ENCODE measurements at places on chromosomes 4 and X. TPM values are rescaled to one million over a fixed set of nuclear protein-coding genes. Genes with fewer than 3 reads are reported as not detected.

GRCh38 chr4:73952352-73952751 is 29.5 kb downstream of the PF4 start:
- DNase-seq, result no peak

DNA sequence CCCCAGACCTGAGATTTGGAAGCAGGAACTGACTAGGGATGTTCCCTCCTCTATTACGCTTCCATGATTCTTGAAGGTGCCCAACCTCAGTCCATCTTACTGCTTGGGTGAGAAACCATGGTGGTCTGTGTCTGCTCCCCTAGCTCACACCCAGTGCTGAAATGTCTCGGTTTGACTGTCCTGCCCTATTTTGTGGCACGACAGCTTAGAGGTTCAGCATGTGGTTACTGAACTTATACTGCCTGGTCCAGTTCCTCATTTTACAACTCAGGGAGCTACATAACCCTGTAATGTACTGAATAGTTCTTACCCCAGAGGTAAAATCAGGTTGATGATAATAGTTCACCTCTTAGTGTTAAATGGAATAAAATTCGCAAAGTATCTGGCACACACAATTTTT is 203.1 kb downstream of the RBM46 start:
- no peak for DNase-seq

DNA sequence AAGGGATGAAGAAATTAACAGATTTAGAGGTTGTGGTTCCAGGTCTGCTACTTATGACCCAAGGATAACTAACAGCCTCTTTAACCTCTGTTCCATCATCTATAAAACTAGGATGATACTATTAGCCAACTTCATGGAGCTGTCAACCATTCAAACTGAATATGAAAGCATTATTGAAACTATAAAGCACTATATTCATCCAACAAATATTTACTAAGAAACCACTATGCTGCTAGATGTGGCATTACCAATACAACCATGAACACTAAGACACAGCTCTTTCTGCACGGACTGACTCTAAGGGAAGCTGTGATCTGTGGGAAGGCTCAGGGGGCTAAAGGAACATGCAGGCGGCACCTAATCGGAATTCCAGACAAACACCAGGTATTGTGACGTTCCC is 66.0 kb downstream of the APBB2 start:
- no peak for DNase-seq

- peak; percentile 85 for DNase-seq
Observed at GRCh38 chr4:17448689-17449088, 63.2 kb downstream of the QDPR start.

- DNase-seq, result peak; percentile 29
Observed at GRCh38 chr4:1714303-1715001, 2.3 kb upstream of the SLBP start.

Gene CT45A1
- total RNA-seq, result not detected

DNA sequence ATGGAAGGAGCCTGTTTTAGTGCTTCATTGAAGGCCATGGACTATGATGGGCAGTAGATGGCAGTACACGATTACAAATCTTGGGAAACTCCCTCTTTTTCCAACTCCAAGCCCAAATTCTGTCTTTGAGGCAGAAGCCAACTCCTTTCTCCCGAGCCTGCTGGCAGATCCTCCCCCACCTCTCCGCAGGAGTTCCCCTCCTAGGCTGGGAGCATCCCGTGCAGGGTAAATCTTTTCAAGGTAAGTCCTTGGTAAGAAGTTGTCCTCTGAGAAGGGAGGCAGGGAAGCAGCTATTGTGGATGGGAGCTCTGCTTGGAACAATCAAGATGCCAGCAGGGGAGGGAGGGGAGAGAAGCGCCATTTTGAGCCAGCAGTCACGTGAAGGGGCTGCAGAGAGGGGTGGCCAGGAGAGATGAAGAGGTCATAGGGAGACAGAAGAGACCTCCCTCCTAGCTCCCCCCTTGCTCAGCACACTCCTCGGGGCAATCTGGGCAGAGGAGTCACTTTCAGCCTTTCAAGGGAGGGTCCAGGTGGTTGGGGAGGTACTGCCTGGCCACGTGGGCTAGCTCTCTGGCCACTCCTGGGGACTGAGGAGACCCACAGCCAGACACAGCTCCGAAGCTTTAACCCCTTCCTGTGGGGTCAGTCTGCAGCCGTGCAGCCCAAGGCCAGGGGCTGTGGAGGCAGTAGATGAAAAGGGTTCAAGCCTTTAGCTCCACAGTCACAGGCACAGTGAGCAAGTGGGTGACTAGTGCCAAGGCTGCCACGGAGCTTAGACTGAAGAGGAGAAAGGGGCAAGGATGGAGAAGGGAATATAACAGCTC is 9.6 kb downstream of the CC2D2A start:
- DNase-seq, result peak; percentile 77

Gene MSX1
- 0.40 TPM for total RNA-seq

Gene ATP1B4
- not detected for total RNA-seq

Gene HAUS7
- total RNA-seq, result 7.8 TPM

Gene ZDHHC15
- not detected for total RNA-seq

Gene XPNPEP2
- not detected for total RNA-seq

GRCh38 chrX:10242026-10242425 is 85.3 kb downstream of the CLCN4 start:
- no peak for DNase-seq

DNA sequence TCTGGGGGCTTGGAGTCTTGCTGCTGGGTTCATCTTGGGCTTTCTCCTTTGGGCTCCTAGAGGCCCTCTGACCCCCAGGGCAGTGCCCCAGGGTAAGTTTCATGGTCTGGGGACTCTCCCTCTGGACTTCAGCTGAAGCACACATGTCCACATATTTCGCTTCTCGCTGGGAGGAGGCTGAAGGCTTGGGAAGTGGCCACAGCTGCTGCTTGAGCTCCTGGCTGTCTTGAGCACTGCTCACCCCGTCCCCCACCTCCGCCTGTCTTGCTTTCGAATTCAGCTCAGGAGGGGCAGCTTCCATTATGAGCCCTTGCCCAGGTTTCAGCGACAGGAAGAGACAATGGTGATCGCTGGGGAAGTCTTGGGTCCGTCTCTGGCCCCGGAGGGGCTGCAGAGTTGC is 3.7 kb downstream of the C4orf54 start:
- DNase-seq, result no peak

DNA sequence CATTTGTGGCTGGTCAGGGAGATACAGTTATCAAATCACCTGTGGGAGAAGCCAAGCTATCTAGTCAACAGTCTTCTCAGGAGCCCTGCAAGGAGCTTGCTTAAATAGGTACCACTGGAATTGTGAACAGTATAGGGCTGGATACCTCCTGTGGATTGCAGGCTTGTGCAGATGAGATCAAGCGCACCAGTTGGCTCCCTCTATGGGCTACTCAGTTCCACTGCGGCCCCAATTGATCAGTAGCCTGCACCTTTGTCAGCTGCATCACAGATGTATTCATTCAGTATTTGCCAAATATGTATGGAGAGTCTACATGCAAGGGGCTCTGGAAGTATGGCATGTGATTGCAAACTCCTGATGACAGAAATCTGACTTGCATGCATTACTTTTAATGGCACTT is 28.6 kb downstream of the TEX13A start:
- DNase-seq, result peak; percentile 24

GRCh38 chr4:2742081-2742822 is 13.9 kb downstream of the TNIP2 start:
- no peak for DNase-seq

GRCh38 chr4:69787879-69788278 is 27.5 kb upstream of the SULT1B1 start:
- peak; percentile 17 for DNase-seq

Gene KCNIP4
- total RNA-seq, result not detected

Gene NXF2B
- total RNA-seq, result not detected

- peak; percentile 48 for DNase-seq
Observed at GRCh38 chr4:26812049-26812714, 48.5 kb upstream of the STIM2 start.

Gene ADH1C
- total RNA-seq, result not detected

- DNase-seq, result peak; percentile 54
Observed at GRCh38 chr4:85370400-85371032, 104.4 kb upstream of the ARHGAP24 start.

DNA sequence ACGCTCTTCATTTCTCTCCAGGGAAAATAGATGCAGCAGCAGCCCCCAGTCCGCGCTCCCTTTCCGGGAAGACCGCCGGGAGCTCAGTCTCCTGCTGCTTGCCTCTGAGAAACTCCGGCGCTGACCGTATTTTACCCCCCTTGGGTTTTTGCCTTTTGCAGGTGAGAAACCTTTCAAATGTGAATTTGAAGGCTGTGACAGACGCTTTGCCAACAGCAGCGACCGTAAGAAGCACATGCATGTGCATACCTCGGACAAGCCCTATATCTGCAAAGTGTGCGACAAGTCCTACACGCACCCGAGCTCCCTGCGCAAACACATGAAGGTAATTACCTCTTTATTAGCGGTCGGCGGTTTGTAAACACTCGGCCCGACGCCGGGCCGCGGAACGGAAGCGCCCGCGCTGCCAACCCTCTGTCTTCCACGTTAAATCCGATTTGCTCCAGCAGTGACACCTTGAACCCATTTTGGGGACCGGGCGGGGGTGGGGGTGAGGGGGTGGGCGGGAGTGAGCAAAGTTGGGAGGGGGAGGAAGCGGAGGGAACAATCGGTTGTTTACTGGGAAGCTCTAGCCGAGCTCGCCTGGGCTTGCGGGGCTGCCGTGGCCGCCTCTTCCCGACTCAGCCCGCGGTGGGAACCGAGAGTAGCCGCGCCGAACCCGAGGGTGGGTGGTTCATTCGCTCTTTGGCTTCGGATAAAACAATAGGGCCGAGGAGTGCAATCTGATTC is 3.0 kb downstream of the ZIC3 start:
- DNase-seq, result no peak

Gene ETDB
- not detected for total RNA-seq

GRCh38 chr4:7515390-7515902 is 80.7 kb upstream of the PSAPL1 start:
- no peak for DNase-seq

- DNase-seq, result no peak
Observed at GRCh38 chrX:124860736-124861135, 458.9 kb upstream of the TEX13C start.

DNA sequence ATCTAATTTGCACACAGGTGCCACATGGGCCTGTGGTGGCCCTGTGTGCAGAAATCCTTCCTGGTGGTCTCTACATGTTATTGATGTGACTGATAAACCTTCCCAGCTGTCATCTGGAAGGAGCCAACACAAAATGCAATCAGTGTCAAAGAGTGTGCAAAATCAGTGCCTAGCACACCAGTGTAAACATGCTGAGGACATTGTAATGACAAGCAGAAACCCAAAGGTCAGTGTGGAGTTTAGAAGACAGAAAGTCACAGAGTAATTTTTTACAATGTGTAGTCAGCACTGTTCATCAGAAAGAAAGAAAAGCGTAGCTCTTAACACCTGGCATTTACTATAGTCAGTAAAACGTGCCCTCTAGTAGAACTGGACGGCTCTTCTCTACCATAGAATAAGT is 50.3 kb downstream of the PHKA2 start:
- DNase-seq, result no peak

DNA sequence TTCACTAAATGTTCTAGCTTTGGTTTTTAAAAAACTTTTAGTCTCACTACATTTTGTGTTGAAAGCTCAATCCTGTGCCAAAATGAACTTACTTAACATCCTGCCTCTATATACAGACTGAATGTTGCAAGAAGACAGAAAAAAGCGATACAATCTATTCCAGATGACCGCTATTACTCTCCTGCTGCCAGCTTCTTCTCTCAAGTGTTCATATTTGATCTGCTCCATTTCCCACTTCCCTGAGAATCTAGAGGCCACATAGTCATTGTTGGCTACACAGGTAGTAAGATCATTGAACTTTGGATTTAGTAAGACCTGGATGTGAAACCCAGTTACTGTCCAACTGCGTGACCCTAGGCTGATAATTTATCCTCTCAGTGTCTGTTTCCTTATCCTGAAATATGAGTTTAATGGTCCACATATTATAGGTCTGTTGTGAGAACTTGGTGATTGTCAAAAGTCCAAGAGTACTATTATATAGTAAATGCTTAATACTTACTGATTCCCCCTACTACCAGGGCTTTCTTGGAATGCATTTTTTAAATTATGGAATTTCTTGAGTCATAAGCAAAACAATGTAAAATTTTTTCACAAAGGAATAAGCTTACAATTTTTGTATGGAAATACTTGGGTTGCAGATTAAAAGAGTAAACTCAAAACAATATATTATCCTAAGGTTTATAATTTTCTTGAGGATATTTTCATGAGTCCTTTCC is 976.8 kb upstream of the ADGRL3 start:
- DNase-seq, result no peak

GRCh38 chr4:2469192-2469984 is 482 bp downstream of the RNF4 start:
- peak; percentile 59 for DNase-seq

DNA sequence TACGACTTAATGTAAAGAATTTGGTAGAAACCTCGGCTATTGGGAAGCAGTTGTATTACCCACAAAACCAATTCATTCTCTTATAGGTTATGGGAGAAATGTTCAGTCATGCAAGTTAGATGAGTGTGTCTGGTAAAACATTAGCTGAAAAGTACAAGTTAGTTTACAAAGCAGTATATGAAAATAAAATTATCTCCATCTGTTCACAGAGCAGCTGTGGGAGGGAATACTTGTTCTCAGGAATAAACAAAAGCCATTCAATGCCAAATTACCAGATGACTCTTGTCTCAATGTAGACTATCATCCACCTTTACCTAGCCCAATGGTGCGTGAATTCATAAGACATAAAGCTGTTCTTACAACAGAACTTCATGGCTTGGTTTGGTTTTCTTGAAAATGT is 28.6 kb downstream of the STAP1 start:
- no peak for DNase-seq

Data from lung microvascular endothelial cell (primary cell).